ENCODE measurements at places on chromosomes 1 and 21.

GRCh38 chr1:77929806-77930205 lies 41.4 kb downstream of the NEXN start:
- DNase-seq = no peak

GRCh38 chr21:28523367-28523766 lies 469.3 kb downstream of the LTN1 start:
- no peak for DNase-seq

GRCh38 chr1:8409606-8410005 lies 91.7 kb downstream of the SLC45A1 start:
- DNase-seq = no peak

DNA sequence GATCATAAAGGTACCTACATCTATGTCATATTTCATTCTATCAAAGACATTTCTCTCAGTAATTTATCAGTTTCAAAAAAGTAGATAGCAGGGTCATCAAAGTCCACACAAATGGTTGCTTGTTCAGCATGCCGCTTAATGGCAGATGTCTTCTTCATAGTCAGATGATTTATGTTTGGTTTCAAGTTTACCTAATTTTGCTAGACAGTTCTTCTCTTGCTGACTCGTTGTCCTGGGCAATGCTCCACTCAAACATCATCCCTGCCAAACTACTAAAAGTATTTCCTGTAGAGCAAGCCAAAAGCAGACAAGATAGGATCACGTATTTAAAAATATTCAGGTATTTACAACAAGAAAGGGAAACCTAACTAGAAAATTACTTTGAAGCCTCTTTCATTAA lies 13.6 kb downstream of the NUP210L start:
- no peak for DNase-seq

DNA sequence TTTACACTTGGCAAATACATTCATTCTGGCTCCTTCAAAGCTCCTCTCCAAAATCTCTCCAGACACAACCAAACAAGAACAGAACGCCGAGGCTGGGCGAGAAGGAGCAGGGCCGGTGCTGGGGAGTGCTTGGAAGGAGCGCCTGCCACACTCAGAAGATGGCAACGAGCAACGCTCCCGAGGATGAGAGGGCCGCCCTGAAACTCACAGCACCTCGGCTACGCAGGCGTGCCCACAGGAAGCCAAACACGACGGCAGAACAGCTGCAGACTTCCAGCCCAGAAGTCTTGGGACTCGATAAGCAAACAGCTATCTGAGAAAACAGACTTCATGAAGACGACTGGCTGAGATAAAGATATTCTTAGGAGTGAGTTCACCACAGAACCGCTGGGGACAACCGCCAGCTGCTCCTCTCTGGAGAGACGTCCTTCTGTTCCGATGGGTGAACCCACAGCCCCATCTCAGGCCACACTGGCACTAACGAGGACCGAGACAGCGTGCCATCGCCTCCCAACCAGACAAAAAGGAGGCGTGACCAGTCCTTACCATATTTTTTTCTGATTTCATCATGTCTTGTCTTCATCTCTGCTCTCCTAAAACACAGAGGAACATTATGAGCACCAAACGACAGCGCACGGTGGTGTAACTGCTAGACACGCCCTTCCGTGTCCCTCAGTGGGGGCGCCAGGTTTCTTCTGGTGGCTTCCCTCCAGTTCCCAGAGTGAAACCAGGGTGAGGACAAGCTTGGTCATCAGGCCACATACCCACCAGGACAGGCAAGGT lies 18.6 kb downstream of the PTTG1IP start:
- no peak for DNase-seq

DNA sequence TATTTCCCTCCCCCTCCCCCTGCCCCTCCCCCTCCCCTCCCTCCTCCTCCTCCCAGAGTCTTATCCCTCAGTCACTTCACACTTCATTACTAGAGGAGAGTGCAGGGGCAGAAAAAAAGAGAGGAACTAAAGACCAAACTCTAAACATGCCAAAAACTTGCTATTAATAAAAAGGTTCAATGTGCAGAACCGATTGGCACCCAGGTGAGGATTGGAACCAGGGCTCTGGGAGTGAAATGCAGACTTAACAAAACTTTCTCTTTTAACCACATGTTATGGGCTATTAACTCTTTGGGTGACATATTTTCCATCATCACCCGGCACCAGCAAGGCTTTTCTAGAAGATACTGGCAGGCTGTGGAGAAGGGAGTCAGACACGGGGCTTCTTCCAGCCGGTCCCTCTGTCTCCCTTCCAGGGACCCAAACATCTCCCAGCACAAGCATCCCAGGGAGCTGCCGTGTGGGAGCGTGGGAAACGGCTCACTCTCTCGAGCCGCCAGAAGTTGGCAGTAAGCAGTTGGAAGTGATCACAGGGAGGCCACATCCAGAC lies 13.6 kb downstream of the NID1 start:
- no peak for DNase-seq

DNA sequence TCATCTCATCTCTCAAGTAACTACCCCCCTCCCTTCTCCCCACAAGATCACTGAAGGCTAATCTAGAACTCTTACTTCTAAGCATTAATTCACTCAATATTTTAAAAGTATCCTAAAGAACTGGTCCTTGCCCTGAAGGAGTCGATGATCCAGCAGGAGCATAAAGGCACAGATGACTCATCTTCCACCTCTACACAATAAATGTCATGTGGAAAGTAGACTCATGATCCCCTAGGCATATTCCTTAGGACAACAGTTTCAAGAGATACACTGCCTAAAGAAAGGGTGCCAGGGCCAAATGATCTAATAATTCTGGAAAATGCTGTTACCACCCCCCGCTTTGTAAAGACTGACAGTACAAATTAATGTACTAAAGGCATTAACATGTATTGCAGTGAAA lies 85.8 kb upstream of the DIRAS3 start:
- no peak for DNase-seq

DNA sequence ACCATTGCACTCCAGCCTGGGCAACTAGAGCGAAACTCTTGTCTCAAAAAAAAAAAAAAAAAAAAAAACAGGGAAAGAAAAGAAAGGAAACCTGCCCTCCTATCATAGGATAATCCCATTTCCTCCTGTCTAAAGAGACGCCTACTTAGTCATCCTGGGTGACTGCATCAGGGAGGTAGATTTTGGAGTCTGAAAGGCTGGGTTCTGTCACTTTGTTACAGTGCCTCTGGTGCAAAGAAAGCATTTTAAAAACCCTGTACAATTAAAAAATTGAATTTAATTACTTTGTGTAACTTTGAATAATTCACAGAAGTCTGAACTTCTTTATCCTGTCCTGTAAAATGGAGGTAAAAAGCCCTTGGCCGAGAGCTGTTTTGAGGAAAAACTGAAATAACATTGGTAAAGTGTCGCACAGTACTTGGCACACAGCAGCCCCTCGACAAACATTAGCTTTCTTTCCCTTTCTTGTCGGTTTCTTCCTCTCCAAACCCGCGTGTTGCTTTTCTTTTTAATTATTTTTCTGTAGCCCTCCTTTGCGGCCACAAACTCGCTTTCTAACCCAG lies 657 bp upstream of the HDAC1 start:
- no peak for DNase-seq
